Lower lobe of right lung (tissue), 2 donors: ENCODE measurements at places on chromosomes 5 and 9. TPM values are rescaled to one million over a fixed set of nuclear protein-coding genes. Genes with fewer than 3 reads are reported as not detected.

TYRP1 gene
- total RNA-seq = 5.8 TPM

IRX2 gene
- 52.1 TPM for total RNA-seq

SLC1A3 gene
- 52.1 TPM for total RNA-seq

GABRA1 gene
- not detected for total RNA-seq

UGT3A1 gene
- not detected for total RNA-seq

C5 gene
- 22.1 TPM for total RNA-seq

PCDHB13 gene
- total RNA-seq = 2.9 TPM

FST gene
- total RNA-seq = 2.1 TPM

RFESD gene
- 1.7 TPM for total RNA-seq

VDAC1 gene
- total RNA-seq = 125 TPM

IFNA2 gene
- not detected for total RNA-seq

ECSCR gene
- total RNA-seq = 48.8 TPM

CERCAM gene
- 11.2 TPM for total RNA-seq

FBXW2 gene
- total RNA-seq = 76.7 TPM

PCDHGA1 gene
- 0.53 TPM for total RNA-seq

PCDHB7 gene
- total RNA-seq = 1.9 TPM

IRX4 gene
- total RNA-seq = not detected

HTR1A gene
- not detected for total RNA-seq

SLC6A18 gene
- total RNA-seq = not detected
